Naive thymus-derived CD4-positive, alpha-beta T cell (primary cell): ENCODE measurements at places on chromosomes 2 and 18.

DNA sequence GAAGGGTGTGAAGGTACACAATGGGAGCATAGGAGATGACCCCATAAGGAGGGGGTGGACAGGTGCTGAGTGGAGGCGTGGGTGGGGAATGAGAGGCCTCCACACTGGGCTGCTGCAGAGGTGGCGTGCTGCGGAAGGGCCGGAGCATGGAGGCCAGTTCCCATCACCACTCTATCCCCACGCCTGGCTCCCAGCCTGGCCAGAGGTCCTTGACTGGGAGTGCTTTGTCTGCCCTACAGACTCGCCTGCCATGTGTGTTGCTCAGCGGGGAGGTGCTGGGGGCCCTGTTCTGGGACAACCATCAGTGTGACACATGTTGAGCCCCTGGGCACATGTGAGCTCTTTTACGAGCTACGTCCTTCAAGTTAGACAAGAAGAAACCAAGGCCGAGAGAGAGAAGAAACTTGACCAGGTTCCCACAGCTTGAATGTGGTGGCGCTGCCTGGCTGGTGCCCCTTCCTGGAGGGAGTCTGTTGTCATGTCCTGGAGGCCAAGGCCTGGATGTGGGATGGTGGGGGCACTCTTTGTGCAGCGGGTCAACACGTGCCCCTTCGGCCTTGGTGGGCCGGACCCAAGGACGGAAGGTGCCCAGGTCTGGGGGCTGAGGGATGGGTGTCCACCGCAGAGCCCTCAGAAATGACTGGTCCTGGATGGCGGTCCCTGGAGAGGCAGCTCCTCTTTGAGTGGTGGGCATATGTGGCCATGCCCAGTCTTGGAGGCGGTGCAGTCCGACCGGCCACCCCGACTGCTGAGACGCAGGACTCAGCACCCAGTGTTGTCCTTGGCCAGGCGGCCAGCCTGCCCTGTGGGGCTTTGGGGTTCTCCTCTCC, 1.2 kb upstream of the INPP5D start:
- DNase-seq = no peak

- DNase-seq = no peak
Measured at GRCh38 chr2:65025453-65026123, 30.6 kb upstream of the CEP68 start.

- no peak for DNase-seq
Measured at GRCh38 chr2:167608487-167608886, 638.9 kb downstream of the STK39 start.

DNA sequence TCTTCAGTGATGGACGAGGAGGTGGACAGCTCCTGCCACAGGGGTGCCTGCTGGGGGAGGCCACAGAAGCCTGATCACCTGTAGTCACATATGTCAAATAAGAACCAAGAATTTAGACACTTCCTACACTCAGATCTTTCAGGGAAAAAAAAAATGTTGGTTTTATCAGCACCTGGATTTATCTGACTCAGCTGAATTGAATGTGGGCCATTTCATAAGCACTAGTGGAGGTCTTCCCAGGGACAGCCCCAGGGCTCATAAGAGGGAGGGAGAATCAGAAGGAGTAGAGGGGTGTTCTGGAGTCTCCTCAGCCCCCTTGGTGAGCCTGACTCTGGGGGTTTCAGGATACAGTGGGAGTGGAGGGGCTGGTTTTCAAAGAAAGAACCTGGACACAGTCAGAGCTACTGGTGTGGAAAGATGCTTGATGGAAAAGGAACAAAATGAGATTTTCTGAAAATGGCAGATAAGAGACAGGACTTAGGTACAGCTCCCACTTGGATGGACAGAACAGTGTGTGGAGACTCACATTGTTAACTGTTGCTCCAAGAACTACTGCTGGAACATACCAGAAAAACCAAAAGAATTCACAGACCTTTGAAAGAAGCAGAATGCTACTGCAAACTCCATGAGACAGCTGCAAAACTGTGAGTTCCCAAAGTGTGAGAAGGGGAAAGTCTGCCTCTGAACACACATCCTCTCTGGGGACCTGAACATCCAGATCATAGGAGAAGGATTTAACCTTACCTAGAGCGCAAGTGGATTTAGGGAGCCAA, 45.4 kb downstream of the LCT start:
- DNase-seq = no peak
